Eye (tissue), 1 donor: ENCODE measurements at places on chromosomes 11 and 22.

- no peak for DNase-seq
Measured at GRCh38 chr11:15903246-15903645, 453.1 kb downstream of the SOX6 start.

DNA sequence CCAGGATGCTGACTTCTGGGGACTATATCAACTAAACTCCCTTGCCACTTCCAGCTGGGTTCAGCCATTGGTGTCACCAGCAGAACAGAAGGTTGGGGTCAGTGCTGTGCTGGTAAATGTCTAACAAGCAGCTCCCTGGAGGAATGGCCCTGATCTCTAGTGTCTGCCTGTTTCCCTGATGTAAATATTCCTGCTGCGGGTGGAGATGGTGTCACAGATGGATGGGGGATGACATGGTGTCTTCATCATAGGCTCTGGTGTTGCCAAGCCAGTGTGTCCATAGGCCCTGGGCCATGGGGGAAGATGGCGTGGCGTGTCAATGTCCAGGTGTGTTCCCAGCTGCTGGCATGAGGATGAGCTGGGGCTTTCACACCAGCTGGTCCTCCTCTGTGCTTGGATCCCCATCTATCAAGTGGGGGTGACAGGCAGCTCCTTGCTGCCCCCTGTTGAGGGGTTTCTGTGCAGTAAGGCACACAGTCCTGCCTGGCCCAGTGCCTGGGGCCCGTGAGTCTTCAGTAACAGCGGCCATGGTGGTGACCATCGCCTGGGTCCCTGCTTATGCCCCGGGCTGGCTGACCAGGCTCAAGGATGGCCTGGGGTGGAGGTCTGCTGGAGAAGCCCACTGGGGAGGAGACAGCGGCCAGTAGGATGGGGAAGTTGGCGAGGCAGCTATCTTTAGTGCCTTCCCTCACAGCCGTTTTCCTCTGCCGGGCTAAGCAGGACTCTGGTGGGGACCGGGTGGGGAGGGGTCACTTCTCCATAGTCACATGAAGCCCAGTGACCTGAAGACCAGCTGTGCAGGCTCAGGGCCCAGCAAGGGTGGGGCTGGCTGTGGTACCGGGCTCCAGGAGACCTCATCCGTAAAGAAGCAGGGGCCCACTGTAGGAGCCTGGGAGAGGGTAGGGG, 12.7 kb downstream of the RPL3 start:
- peak; percentile 38 for DNase-seq

GRCh38 chr11:96185220-96185768, 157.7 kb downstream of the MAML2 start:
- no peak for DNase-seq

- DNase-seq, result no peak
Measured at GRCh38 chr22:20582520-20583361, 75.3 kb downstream of the MED15 start.

GRCh38 chr22:22756109-22756508, 111.7 kb downstream of the GGTLC2 start:
- DNase-seq, result no peak

DNA sequence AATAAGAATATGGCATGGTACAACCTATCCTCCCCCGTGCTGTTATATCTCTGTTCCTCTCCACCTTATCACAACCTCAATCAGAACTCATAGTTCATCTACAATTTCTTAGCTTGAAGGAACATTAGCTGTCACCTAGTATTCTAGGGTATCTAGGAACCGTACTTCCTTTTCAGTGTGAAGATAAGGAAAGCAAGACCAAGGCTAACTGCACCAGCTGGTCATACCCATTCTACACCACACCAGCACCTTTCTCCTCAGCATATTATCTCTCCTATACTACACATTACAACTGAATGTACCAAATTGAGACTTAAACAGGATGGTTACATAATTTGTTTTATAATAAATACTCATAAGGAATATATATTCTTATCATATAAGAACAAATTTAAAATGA, 73.1 kb downstream of the ARHGAP32 start:
- no peak for DNase-seq

DNA sequence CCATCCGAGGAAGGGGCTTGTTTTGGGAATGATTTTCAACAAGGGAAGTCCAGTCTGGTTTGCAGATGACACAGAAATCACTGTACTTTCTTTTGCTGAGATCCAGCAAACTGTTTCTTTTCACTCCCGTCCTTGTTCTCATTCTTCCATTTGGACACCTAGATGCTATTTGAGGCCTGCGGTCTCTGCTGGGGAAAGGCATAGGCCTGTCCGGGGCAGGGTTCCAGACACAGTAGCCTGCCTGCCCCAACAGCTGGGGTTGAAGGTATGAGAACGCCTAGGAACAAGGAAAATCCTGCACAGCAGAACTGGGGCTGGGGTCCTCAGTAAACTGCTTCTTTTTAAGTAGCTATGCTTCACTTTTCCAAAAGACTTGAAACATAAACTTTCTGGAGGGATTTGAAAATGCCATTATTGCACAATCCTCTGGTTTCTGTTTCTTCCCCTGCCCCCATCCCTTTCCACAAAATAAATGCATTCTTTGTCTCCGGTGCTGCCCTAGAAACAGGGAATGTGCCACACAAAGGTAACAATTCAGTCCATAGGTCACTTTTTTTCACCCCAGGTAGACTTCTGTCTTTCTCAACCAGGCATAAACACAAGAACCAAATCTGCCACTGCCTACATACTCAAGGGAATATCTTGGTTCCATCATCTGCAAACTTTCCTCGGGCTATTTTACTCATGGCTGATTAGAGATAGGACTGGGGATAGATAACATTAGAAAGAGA, 174.8 kb upstream of the MTMR2 start:
- DNase-seq, result no peak

DNA sequence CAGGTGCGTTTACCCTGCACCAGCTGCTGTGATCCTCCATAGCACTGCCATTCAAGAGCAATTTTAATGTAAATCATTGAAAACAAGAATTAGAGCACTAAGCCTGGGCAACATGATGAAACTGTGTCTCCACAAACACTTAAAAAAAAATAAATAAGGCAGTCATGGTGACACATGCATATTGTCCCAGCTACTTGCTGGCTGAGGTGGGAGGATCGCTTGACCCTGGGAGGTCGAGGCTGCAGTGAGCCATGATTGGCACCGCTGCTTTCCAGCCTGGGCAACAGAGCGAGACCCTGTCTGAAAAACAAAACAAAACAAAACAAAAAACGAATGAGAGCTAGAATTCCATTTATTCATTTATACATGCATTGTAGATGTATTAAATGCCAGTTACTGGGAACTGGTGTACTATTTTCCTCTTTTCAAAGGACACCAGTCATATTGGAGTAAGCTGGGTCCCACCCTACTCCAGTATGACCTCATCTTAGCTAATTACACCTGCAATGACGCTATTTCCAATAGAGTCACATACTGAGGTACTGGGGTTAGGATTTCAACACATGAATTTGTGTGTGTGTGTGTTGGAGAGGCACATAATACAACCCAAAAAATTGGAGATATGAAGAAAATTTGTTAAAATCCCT, 101.9 kb downstream of the MICAL2 start:
- no peak for DNase-seq

- no peak for DNase-seq
Measured at GRCh38 chr11:68322052-68322430, 9.7 kb downstream of the LRP5 start.

DNA sequence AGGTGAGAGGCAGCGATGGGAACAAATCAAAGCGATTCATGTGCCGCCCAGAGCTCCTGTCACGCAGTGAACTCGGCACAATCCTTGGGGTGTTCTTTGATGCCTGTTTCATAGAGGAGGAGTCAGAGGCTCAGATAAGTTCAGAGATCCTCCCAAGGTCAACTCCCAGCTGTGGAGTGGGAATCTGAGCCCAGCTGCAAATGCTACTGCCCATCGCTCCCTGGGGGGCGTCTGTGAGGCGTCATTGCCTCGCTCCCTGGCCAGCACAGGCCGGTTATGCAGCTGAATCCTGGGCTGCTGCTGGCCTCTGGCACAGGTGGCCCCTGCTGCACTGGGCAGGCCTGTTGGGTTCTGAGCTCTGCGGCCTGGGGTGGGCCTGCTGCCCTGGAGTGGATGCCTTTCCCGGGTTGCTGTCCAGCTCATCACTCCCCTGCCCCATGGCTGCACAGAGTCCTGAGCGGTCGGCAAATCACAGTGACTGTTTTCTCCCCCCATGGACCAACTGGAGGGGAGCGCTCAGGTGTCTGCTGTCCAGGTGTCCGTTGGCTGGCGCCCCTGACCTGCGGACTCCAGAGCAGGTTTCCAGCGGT, 36.3 kb upstream of the SHISAL1 start:
- DNase-seq, result peak; percentile 63

DNA sequence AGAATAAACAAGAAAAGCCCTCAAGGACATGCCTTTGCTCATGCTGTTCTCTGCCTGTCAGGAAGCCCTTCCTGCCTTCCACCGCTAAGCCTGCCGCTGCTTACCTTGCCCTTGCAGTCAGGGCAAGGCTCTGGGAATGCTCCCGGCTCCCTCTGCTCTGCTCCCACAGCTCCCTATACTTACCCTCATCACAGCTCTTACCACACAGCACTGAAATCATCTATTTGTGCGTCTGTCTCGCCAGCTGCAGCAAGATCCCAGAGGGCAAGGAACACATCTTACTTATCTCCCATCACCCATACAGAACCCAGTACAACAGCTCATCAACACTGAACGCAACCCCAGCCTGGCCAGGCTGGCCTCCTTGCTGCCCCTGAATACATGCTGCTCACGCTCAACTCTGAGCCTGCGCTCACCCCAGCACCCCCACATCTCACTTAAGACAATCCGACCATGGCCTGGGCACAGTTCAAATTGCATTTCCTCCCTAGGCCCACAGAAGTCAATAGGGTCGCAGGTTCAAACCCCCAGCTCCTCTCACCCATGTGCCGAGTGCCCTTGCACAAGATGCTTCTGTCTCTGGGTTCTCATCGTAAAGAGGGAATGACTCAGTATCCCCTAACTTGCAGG, 161.8 kb downstream of the IGLL1 start:
- DNase-seq, result no peak

DNA sequence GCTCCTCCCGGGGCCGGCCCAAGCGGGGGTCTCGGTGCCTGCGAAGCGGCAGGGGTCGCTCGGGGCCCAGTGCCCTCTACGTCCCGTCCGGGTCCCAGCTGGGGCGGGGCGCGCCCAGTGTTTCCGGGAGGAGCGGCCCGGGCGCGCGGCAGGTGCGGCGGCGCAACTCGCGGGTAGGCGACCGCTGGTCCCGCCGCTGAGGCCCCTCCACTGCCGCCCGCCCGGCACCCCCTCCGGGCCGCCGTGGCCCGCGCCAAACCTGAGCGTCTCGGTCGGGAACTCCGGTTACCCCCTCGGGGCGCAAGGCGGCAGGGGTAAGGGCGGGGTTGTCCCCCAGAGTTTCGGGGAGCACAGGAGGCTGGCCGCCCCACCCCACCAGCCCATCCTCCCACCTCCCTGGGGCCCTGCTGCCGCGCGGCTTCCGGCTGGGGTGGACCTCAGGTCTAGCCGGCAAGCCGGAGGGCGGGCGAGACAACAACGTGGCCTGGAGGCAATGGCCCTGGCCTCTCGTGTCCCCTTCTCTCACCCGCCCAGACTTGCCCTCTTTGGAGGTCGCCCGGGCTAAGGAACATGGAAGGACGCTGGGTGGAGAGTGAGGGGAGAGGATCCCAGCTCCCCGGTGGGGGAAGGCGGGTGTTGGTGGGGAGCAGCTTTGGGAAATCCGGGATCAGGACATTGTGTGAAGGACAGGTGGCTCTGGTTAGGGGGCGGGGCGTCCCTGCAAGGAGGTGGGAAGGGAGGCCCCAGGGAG, 398 bp upstream of the CRACR2B start:
- DNase-seq, result peak; percentile 51

GRCh38 chr11:12581923-12582322, 92.3 kb upstream of the TEAD1 start:
- DNase-seq, result peak; percentile 55
